NCI-H748 treated with DMSO at 0.1 percent for 48 hours (cell line): ENCODE measurements at places on chromosomes 2 and 18.

DNA sequence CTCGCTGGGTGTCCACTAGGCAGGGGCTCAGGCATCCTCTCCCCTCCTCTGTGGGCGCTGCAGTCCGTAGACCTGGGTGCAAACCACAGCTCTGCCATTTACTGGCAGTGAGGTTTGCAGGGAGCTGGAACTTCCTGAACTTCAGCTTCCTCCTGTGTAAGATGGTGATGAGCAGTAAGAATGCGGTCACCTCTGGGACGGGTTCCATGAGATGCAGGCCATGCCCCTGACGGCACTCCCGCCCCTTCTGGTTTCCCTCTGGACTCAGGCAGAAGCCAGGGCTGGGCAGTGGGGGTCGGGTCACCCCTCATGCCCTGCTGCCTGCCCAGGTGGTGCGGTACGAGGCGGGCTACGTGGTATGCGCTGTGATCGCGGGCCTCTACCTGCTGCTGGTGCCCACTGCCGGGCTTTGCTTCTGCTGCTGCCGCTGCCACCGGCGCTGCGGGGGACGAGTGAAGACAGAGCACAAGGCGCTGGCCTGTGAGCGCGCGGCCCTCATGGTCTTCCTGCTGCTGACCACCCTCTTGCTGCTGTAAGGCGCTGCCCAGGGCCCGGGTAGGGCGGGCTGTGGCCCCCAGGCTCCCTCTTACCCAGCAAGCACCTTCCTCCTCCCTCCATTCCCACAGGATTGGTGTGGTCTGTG lies 1.5 kb downstream of the PROM2 start:
- no peak for DNase-seq

GRCh38 chr2:63614983-63615945 lies 26.5 kb downstream of the MDH1 start:
- no peak for DNase-seq

DNA sequence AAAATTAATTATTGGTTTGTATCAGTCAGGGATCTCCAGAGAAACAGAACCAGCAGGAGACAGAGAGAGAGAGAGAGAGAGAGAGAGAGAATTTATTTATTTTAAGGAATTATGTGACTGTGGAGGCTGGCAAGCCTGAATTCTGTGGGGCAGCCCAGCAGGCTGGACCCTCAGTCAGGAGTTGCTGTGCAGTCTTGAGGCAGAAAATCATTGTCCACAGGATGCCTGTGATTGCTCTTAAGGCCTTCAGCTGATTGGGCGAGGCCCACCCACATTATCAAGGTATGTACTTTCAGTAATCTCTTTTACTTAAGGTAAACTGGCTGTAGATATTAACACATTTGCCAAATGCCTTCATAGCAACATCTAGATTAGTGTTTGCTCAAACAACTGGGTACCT lies 155.3 kb downstream of the SEPTIN10 start:
- DNase-seq = no peak

DNA sequence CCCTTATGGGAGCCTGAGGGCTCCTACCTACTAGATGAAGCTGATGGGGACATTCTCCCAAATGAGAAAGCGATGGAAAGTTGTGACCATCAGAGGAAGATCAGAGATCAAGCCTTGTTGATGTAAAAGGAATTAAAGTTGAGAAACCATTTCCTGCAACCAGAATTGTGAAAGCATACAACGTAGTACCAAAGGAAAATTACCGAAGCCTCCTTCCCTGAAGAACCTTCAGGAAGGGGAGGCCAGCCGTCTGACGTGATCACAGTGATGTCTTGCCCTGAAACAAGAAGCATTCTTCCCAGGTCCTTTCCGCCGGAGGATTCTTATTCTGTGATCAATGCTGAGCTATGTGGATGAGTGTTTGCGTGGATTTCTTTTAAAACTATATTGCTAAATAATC lies 211.6 kb upstream of the TNP1 start:
- DNase-seq = no peak

DNA sequence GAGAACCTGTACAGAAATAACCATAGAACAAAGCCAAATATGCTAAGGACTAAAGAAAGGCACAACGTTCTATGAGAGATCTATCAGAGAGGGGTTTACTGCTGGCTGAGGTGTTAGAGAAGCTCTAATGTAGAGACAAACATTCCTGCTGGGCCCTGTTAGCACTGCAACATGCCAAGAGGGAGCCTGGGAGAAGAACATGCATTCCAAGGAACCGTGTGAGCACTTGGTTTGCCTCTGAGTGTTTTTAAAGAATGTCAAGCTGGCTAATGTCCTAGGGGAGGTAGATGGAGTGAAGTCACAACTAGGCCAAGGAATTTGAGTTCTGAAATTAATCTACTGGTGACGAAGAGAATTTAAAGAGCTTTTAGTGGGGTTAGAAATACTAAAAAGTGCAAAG lies 384.3 kb upstream of the LYPD1 start:
- no peak for DNase-seq
